ENCODE measurements at places on chromosomes 13 and 19.

GRCh38 chr13:48634636-48635035 is 19.1 kb upstream of the CYSLTR2 start:
- no peak overlapping the region for H3K4me3 ChIP-seq
- H3K36me3 ChIP-seq = no peaks in the 10 kb centered on the region
- no peaks in the 10 kb centered on the region for H3K4me1 ChIP-seq
- no peak overlapping the region for H3K27ac ChIP-seq
- H3K27me3 ChIP-seq = no peaks in the 10 kb centered on the region

DNA sequence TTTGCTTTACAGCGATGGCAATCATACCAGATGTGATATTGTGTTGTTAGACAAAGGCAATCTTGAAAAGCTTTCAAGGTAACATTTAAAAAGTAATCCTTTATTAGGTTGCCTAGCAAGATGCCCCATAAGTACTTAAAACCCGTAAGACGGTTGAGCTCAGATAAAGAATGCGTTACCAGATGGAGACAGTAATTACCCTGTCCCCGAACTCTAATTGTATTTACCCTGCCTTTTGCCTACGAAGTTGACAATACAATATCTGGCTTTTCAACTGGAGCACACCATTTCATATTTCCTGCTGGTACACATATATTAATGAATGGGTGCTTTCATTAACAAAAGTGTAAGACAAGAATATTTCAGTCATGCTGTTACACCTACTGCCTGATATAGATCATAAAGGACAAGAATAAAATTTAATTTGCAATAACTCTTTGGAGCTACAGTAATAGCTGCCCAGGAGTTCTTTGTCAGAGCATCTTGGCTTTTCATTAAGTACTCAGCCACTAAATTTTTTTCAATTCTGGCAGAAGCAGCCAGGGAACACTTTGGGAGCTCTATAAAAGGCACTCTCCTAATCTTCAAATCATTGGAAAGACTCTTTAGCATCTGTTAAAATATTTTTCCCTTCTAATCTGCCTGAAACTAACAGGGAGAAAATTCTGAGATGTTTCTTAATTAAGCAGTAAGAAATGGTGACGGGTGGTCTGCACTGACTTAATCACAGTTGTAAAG is 63.8 kb downstream of the DCT start:
- H3K4me3 ChIP-seq = no peak overlapping the region
- H3K27ac ChIP-seq = no peak overlapping the region
- H3K27me3 ChIP-seq = no peaks in the 10 kb centered on the region
- H3K4me1 ChIP-seq = peaks cover 28% of the 10 kb centered on the region
- no peaks in the 10 kb centered on the region for H3K36me3 ChIP-seq
- no peak for DNase-seq

DNA sequence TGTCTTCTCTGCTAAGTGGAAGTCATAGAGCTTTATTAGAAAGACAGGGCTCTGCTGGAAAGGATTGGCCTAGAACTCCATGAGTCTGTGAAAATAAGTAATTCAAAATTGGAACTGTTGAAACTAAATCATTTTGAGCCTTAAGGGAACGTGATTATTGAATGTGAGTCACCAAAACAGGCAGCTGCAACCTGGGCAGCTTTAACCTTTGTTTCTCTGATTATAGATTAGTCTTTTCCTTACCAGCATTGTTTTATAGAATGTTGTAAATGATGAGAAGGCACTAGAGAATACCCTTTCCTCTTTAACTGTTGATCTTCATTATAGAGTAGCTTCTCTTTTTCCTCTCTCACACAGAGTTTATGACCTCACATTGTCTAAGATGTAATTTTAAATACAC is 638.8 kb upstream of the SLITRK6 start:
- no peaks in the 10 kb centered on the region for H3K27me3 ChIP-seq
- no peak overlapping the region for H3K27ac ChIP-seq
- H3K36me3 ChIP-seq = no peaks in the 10 kb centered on the region
- DNase-seq = no peak

- H3K4me3 ChIP-seq = no peak overlapping the region
- H3K4me1 ChIP-seq = no peaks in the 10 kb centered on the region
Observed at GRCh38 chr13:109651311-109651710, 135.1 kb downstream of the IRS2 start.

GRCh38 chr13:41652735-41653361 is 195.5 kb downstream of the RGCC start:
- no peak overlapping the region for H3K27ac ChIP-seq
- H3K4me1 ChIP-seq = no peaks in the 10 kb centered on the region
- no peaks in the 10 kb centered on the region for H3K27me3 ChIP-seq

GRCh38 chr13:50970956-50971355 is 61.4 kb downstream of the RNASEH2B start:
- no peaks in the 10 kb centered on the region for H3K4me1 ChIP-seq
- peaks cover 2% of the 10 kb centered on the region for H3K36me3 ChIP-seq
- DNase-seq = no peak
- no peak overlapping the region for H3K4me3 ChIP-seq
- H3K27me3 ChIP-seq = no peaks in the 10 kb centered on the region
- no peak overlapping the region for H3K27ac ChIP-seq

DNA sequence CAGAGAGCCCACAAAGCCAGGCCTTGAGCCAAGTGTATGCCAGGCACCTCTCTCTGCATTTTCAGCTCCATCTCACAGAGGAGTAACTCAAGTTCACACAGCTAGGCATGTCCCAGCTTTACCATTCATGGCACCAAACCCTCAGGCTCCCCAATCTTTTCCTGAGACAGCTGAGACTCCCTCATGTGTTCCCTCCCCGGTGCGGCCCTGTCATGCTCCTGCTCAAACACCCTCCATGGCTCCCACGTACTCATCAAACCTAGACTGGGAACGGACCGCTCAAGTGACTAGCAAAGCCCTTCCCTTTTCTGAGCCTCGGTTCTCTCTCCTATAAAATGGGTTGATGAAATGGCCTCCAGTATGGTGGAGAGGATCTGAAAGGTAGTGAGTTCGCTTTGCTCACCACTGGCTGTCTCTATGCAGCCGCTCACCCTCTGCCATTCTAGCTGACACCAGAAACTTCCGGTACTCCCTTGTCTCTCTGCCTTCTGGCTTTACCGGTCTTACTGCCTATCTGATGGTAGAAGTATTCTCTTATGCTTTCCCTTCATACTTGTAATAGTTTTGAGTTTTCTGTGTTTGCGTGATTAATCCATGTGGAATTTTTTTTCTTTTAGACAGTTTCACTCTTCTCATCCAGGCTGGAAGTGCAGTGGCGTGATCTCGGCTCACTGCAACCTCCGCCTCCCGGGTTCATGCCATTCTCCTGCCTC is 7.8 kb upstream of the SLC44A2 start:
- H3K27me3 ChIP-seq = no peaks in the 10 kb centered on the region
- no peaks in the 10 kb centered on the region for H3K4me1 ChIP-seq
- H3K4me3 ChIP-seq = no peak overlapping the region
- DNase-seq = no peak
- H3K36me3 ChIP-seq = no peaks in the 10 kb centered on the region

- no peaks in the 10 kb centered on the region for H3K27me3 ChIP-seq
- no peaks in the 10 kb centered on the region for H3K4me1 ChIP-seq
- no peak overlapping the region for H3K4me3 ChIP-seq
- peaks cover 4% of the 10 kb centered on the region for H3K36me3 ChIP-seq
- H3K27ac ChIP-seq = no peak overlapping the region
Observed at GRCh38 chr13:20580257-20580656, 13.3 kb downstream of the IFT88 start.

- H3K27ac ChIP-seq = no peak overlapping the region
- H3K4me3 ChIP-seq = no peak overlapping the region
- no peaks in the 10 kb centered on the region for H3K27me3 ChIP-seq
- H3K4me1 ChIP-seq = no peaks in the 10 kb centered on the region
- DNase-seq = no peak
Observed at GRCh38 chr19:30999726-31000125, 349.5 kb downstream of the TSHZ3 start.

- no peak overlapping the region for H3K4me3 ChIP-seq
- DNase-seq = no peak
- H3K27ac ChIP-seq = no peak overlapping the region
- H3K4me1 ChIP-seq = no peaks in the 10 kb centered on the region
- no peaks in the 10 kb centered on the region for H3K27me3 ChIP-seq
Observed at GRCh38 chr19:31286491-31286890, 62.7 kb downstream of the TSHZ3 start.

DNA sequence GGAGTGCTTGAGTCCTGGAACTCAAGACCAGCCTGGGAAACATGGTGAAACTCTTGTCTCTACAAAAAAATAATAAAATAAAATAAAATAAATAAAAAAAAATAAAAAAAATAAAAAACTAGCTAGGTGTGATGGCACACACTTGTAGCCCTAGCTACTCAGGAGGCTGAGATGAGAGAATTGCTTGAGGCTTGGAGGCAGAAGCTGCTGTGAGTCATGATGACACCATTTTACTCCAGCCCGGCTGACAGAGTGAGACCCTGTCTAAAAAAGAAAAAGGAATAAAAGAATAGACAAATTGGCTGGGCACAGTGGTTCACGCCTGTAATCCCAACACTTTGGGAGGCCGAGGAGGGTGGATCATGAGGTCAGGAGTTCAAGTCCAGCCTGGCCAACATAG is 1168.9 kb downstream of the SLITRK5 start:
- H3K4me1 ChIP-seq = no peaks in the 10 kb centered on the region
- H3K4me3 ChIP-seq = no peak overlapping the region
- H3K27me3 ChIP-seq = no peaks in the 10 kb centered on the region
- H3K27ac ChIP-seq = no peak overlapping the region

GRCh38 chr19:51098365-51099046 is 9.7 kb downstream of the CTU1 start:
- DNase-seq = no peak
- H3K36me3 ChIP-seq = peaks cover 24% of the 10 kb centered on the region
- H3K4me3 ChIP-seq = no peak overlapping the region
- no peaks in the 10 kb centered on the region for H3K27me3 ChIP-seq

- H3K4me3 ChIP-seq = no peak overlapping the region
- DNase-seq = no peak
- H3K4me1 ChIP-seq = peaks cover 3% of the 10 kb centered on the region
- H3K27me3 ChIP-seq = no peaks in the 10 kb centered on the region
Observed at GRCh38 chr19:58351990-58352755, 1.1 kb downstream of the A1BG start.

GRCh38 chr19:39544911-39545310 is 5.0 kb upstream of the EID2 start:
- H3K27me3 ChIP-seq = no peaks in the 10 kb centered on the region
- H3K27ac ChIP-seq = no peak overlapping the region
- no peaks in the 10 kb centered on the region for H3K4me1 ChIP-seq
- no peak for DNase-seq

DNA sequence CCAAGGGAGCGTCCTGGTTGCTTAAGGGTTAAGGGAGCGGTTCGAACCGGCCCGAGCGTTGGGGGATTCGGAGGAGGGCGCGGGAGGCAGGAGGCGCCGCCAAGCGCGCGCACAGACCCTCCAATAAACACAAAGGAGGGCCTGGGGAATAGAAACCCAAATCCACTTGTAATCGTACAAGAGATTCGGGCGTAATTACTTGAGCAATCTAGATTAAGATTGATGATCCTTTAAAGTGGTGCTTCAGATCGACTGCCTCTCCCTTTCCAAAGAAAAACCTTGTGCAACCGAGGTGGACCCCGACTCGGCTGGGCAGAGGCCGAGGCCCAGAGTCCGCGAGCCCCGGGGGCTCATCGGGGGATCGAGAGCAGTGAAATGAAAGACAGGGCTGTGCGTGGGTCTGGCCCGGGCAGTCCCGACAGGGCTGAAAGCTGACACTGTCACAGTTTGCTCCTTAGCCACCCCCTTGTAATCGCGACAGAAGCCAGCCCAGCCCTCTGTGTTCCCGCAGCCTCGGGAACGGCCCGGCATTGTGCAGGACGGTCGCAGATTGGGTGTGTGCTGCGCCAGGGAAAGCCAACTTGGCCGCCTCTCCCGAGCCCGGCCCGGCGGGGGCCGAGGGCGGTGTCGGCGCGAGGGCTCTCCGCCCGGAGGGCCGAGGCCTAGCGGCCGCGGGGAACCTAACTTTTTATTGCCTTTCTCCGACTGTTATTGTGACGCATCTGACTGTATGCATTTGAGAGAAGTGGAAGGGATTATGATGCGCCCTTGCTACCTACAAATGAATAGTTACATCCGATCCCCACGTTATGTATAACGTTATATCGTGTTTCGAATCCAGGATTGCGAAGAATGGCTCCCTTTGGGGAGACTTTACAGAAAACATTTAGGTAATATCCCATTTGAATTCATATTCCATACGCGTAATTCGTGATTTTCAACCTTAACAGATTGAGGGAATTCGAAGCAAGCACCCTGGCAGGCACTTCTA is 5.5 kb downstream of the MAB21L1 start:
- peak; percentile 1 for DNase-seq
- peaks cover 22% of the 10 kb centered on the region for H3K27me3 ChIP-seq

DNA sequence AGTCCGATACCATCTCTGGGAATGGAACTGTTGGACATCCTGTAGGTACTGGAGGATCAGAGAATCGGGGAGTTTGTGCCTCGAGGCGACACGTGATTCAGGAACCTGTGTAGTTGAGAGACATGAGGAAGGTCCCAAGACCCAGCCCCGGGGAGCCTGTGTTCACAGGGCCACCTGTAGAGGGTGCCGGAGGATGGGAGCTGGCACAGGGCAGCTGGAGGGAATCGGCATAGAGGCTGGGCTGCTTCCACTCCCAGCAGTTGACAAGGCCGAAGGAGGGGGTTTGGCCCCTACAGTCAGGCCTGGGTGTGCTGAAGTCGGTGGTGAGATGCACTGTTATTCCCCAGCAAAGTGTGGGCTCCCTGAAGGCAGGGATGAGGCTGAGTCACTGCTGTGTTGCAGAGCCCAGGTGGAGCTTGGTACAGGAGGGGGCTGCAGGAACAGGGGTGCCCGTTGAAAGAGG is 2.5 kb upstream of the ISYNA1 start:
- H3K4me1 ChIP-seq = no peaks in the 10 kb centered on the region
- H3K4me3 ChIP-seq = no peak overlapping the region
- H3K27me3 ChIP-seq = no peaks in the 10 kb centered on the region
- H3K36me3 ChIP-seq = peaks cover 6% of the 10 kb centered on the region
- no peak overlapping the region for H3K27ac ChIP-seq
- DNase-seq = peak; percentile 69

DNA sequence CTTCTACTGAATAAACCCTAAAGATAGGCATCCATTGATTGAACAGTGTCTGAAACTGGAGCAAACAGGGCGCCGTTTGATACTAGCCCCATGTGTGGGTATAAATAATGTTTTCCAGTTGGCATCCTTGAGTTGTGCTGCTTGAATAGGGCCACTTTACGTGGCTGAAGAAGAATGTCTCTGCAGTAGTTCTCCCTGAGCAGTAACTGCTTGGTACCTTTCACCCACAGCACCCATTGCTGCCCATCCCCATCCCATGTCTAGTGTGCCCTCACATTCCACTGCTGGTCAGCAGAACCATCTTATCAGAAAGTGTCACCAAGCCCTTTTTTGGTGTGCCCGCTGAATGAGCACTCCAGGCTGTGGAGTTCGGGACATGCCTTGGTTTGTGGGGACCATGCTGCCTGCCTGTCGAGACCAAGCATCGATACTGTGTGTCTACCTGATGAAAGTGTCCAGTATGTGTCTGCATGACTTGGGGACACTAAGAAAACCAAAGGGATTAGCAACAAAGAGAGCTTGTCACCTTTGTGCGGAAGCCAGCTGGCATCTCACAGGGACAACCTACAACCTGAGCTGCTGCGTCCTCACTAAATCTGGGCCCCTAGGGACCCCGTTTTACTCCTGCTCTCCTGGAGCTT is 162.0 kb downstream of the TM9SF2 start:
- no peaks in the 10 kb centered on the region for H3K27me3 ChIP-seq
- no peak overlapping the region for H3K27ac ChIP-seq
- H3K36me3 ChIP-seq = no peaks in the 10 kb centered on the region
